Stimulated activated CD4-positive, alpha-beta T cell treated with anti-CD3 and anti-CD28 coated beads, Interleukin-12 subunit alpha, Interleukin-12 subunit beta, amount 100 ng/mL, for 24 hours (primary cell): ENCODE measurements at places on chromosomes 7 and 10.

GRCh38 chr10:3357737-3358136 lies 185.2 kb upstream of the PITRM1 start:
- DNase-seq = no peak

GRCh38 chr10:2949221-2949947 lies 118.0 kb upstream of the PFKP start:
- DNase-seq = no peak

GRCh38 chr10:23065181-23065948 lies 30.0 kb upstream of the MSRB2 start:
- no peak for DNase-seq

- DNase-seq = no peak
These were observed 715.5 kb downstream of the SORCS3 start for GRCh38 chr10:105356626-105357025.

GRCh38 chr10:51743146-51743545 lies 43.8 kb upstream of the CSTF2T start:
- DNase-seq = no peak

DNA sequence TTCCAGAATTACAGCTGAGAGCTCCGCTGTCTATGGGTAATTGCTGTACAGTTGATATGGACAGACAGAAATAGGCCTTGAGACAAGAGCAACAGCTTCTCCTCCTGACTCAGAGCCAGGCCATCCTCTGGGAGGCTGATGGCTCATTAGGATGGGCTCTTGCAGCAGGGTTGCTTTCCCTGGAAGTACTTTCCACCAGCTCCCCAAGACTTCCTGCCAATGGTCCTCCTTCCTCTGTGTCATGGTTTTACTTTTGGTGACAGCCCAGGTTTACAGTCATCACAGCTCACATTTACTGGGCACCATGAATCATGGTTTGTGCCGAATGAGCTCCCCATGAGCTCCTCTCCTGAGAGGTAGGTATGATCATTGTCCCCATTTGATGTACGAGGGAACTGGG lies 131.8 kb downstream of the HECW1 start:
- DNase-seq = no peak

DNA sequence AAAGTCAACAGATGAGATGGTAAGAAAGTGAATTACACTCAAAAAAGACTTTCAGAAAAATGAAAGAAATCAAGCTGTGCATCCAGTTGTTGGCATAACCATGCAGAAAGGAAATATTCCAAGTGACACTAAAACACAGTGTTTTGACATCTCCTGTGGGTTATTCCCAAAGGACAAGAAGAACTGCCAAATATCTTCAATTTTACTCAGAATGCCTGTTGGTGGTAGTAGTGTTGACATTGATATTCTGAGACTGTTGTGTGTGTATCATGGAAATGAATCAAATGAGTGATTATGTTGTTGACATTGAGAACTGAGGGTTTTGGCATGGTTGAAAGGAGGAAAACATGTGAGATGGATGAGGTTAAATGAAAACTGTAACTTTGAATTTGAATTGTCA lies 196.9 kb downstream of the SH2D4B start:
- DNase-seq = no peak

- DNase-seq = peak; percentile 62
These were observed 237.3 kb upstream of the KLF14 start for GRCh38 chr7:130971297-130971696.

DNA sequence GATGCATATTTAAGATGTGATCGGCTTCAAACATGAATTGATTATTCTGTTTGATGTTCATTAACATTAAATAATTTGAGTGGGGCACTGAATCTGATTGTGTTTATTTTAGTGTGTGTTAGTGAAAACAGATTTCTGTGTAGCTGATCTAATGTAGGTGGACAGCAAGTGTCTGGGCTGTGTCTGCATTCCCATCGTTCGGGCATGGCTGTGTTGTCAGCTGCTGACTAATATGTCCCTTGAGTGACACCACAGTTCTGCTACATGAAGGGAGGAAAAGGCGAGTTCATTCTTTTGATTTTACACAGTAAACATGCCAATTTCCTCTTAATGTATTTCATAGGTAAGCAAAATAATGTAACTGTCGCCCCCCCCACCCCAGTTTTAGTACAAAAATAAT lies 203.0 kb downstream of the CNTNAP2 start:
- no peak for DNase-seq

GRCh38 chr7:128318691-128319090 lies 25.0 kb downstream of the RBM28 start:
- DNase-seq = no peak

DNA sequence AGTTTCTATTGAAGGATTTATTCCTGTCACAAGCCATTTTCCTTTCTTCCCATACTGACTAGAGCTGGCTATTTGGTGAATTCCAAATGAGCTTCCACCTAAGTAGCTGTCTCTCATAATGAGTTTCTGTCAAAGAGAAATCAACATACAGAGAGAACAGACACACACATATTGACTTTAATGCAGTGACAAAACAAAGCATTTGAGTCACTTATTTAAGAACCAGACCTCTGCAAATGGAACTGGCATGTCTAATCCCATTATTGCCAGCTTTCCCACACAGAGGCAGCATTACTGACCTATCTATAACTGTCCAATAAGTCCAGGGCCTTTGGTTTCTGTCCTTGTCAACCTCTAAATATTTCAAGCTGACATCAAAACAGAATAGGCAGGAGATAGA lies 179.3 kb upstream of the CSTF2T start:
- DNase-seq = no peak

- DNase-seq = no peak
These were observed 169.3 kb downstream of the GRID1 start for GRCh38 chr10:86197166-86197790.

- no peak for DNase-seq
These were observed 74.3 kb upstream of the ASAH2 start for GRCh38 chr10:50325449-50326171.

DNA sequence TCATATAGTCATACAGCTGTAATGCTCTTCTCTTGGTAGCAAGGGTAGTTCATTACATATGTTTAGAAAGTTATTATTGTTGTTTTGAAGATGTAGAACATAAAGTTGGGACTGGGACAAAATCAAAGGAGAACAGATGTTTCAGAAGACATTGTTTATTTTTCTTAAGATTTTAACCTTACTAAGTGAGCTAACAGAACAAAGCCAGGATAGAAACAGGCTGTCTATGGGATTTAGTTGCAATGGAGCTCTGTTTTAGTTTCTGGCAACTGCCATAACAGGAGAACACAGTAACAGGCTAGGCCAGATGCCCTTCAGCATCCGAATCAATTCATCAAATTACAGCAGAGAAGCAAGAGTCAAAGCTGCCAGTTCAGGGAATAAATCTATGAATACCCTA lies 382.4 kb downstream of the ARL4A start:
- DNase-seq = no peak

DNA sequence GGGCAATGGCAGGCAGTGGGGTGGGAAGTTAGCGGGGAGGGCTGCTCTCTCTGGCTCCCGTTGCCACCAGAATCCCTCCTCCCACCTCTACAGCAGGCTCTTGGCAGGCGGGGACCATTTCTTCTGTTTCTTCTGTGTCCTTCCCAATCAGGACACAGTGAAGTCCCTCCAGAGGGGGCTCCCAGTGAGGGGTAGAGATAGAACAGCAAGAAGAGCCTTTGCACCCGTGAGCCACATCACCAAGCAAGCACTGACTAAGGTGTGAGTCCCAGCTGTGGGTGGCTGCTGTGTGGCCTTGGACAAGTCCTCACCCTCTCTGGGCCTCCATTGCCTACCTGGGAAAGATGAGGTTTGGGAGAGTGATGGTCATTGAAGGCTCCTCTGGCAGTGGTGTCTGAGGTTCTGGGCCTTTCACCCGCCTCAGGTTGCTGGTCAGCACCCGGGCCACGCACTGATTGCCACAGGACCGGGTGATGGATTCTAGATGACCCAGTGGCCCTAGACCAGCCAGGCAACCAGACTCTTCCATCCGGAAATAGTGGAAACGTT lies 26.0 kb upstream of the PCBD1 start:
- no peak for DNase-seq
